ENCODE measurements at places on chromosomes 2 and 18.

- DNase-seq = no peak
Observed at GRCh38 chr18:9025091-9025838, 77.2 kb upstream of the NDUFV2 start.

GRCh38 chr2:235746257-235746934 is 252.6 kb downstream of the AGAP1 start:
- peak; percentile 53 for DNase-seq

DNA sequence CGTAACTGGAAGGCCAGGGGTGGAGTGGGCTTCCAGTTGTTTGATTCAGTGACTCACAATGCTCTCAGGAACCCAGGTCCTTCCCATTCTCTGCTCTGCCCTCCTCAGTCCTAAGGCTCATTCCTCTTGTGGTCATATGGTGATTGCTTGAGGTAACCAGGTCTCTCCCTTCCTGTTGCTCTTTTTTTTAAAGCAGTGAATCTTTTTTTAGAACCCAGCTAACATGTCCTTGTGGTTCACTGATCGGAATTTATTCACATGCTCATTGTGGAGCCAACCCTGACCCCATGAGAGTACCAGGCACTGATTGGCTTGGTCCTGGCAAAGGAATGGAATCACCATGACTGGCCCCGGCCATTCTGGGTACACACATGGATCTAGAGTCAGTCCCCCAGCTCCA is 7.4 kb downstream of the THNSL2 start:
- DNase-seq = no peak

- DNase-seq = no peak
Observed at GRCh38 chr18:289026-289425, 21.2 kb upstream of the THOC1 start.

DNA sequence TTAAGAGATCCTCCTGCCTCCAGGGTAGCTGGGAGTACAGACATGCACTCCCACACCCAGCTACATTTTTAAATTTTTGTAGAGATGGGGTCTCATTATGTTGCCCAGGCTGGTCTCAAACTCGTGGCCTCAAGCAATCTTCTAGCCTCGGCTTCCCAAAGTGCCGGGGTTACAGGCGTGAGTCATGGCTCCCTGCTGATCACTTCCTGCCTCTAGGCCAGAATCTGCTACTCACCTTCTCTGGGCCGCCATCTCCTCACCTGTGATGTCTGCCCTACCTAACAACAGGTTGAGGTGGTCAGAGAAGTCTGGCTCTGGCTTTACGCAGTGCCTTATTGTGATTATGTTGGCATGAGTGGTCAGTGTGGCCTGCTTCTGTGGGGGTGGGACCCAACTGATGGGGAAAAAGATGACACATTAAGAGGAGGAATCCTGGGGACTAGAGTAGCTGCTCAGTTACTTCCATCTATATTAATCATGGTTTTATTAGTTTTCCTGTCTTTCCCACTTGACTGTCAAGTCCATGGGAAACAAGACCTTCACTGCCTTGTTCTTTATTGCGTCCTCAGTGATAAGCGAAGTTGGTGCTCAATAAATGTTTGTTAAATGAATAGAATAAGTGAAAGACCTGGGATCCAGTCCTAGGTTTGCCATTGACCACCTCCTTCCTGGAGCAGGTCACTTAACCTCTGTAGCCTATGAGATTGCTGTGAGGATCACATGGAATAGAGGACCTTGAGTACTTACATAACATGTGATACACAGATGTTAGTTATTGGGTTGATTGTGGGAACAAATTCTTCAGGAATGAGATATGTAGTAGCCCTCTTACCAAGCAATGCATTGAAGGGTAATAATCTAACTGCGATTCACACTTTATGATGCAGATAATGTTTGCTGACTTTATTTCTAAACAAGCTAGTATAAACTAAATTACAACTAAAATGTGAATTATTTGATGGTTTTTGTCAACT is 15.7 kb downstream of the KCTD1 start:
- no peak for DNase-seq

DNA sequence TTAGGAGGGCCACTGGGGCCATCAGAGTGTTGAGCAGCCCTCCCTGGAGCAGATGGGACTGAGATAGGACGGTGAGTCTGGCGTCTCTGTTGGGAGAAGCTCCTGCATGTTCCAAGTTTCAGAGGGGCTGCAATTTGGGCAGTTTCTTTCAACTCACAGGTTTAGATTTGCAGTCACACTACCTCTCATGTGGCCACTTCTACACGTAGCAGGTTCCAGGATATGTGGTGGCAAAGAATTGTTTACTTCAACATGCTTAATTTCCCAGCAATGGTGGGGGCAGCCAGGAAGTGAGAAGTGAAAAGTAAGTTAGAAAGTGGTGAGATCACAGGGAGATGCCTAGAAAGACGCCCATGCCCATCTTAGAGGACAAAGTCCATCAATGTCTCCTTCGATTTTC is 9.3 kb downstream of the NCK2 start:
- DNase-seq = no peak

GRCh38 chr2:20617081-20617575 is 33.8 kb downstream of the HS1BP3 start:
- DNase-seq = peak; percentile 8

- DNase-seq = no peak
Observed at GRCh38 chr2:120012363-120012762, 514 bp upstream of the EPB41L5 start.

- no peak for DNase-seq
Observed at GRCh38 chr18:28905509-28905908, 728.6 kb upstream of the CDH2 start.

DNA sequence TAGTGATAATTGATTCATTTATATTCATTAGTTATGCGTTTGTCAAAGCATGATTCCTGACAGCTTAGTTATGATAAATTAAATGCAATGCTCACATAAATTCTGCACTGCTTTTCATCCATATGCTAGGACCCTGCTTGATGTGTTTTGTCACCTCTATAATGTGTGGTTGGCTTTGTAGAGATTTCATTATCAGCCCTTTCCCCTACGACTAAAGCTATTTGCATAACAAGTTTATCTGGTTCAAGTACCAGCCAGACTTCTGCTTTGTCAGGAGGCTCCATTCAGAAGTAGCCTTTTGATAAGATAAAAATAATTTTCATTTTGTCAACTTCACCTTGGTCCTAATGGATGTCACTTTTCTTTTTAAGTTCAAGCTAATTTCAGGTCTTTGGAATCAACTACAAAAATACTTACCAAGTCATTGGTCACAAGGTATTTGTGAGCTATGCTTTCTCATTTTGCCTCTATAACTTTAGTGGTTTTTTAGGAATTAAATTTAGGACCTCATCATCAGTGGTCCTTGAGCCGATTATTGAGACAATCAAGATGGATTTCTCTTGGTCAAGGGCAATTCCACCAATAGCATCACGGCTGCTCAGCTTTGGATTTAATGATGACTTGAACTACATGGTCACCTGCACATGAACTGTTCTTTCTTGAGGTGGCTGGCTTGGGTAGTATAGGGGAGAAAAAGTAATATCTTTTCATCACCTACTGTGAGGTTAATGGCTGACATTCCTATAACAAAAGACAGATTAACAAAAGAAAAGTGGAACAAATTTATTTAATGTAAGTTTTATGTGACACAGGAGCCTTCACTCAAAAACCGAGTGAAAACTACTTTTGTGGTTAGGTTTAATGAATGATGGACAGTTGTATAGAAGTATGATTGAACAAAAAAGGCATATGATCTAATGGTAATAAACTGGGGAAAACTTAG is 162.1 kb downstream of the MYO3B start:
- DNase-seq = no peak

DNA sequence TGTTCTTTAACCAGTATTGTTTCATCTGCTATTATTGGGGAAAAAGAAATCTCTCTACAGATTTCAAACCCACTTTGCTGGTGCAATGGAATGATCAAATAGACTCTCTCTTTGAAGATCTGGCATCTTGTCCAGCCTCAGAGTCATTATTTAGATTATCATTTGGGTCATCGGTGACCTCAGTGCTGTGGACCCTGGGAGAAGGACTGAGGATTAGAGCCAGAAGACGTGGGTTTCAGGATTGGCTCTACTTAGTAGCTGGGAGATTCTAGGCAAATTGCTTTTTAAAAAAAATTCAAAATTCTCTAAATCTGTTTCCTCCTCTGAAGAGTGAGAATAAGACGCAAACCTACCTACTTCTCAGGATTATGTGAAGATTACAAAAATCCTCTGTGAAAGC is 107.6 kb upstream of the CTAGE1 start:
- no peak for DNase-seq

DNA sequence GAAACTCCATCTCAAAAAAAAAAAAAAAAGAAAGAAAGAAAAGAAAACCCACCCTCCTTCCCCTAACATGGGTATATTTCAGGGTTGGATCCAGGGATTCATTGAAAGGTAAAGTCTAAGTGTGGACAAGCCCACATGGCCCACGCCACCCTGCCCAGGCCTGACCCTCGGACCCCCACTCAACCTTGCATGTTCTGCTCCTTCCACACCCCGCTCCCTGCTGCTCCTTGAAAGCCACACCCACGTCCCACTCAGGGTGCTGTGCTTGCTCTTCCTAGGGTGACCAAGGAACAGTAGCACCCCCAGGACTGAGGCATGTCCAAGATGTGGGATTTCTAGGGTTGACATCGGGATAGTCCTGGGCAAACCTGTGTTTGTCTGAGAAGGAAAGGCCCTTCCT is 172.7 kb upstream of the MYCN start:
- no peak for DNase-seq

DNA sequence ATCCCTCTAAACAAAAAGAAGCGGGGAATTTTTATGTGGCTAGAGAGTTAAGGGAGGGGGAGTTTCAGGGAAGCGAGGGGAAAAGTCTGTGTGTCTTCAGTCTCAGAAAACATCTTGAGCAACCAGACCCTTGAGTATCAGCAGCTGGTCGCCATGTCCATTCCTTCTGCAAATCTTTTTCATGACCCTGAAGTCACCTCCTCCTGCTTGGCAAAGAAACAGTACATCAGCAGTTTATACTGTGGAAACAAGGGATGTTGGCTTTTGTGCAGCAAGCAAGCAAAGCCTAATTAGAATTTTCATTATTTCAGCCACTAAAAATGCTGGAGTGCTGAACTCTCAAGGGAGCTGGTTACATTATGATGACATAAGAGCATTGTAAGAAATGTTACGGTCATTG is 187.4 kb upstream of the SLC8A1 start:
- no peak for DNase-seq

DNA sequence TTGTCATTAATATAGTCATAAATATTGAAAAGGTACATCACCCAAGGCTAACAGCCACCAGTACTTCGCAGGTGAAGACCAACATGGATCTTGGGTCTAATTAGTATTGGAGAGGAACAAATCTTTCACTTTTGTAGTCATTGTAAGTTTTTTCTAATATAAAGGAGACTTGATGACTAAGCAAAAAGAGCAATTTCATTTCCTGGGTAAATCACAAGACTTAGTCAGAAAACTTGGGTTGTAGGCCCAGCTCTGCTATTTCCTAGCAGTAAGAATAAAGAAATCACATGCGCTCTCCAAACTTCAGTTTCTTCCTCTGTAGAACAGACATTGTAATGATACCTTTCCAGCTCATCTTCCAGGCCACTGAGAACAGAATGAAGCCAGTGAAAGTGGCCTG is 40.9 kb downstream of the NRP2 start:
- no peak for DNase-seq

- peak; percentile 1 for DNase-seq
Observed at GRCh38 chr2:64479259-64480117, 25.5 kb downstream of the LGALSL start.

- no peak for DNase-seq
Observed at GRCh38 chr2:39068299-39069135, 52.3 kb downstream of the SOS1 start.

DNA sequence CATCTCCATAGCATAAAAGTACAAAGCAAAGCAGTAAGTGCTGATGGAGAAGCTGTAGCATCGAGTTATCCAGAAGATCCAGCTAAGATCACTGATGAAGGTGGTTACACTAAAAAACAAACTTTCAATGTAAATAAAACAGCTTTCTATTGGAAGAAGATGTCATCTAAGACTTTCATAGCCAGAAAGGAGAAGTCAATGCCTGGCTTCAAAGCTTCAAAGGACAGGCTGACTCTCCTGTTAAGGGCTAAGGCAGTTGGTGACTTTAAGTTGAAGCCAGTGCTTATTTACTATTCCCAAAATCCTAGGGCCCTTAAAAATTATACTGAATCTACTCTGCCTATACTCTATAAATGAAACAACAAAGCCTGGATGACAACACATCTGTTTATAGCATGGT is 44.0 kb downstream of the METTL8 start:
- DNase-seq = no peak

DNA sequence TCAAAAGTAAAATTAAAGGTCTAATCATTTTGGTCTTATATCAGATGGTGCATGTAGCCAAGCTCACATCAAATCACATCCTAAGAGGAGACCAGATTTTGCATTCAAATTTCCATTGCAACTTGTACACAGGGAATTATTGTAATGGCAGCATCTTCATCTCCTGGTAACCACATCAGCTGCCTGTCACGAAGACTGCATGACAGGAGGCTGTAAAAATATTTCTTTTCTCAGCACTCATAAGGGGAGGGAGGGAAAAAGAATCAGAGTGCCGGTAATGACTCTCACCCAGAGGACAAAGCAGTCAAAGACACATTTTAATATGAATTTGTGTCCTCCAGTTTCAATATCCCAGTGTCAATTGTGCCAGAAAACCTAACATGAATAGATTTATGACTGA is 216.7 kb downstream of the TMEM163 start:
- no peak for DNase-seq

DNA sequence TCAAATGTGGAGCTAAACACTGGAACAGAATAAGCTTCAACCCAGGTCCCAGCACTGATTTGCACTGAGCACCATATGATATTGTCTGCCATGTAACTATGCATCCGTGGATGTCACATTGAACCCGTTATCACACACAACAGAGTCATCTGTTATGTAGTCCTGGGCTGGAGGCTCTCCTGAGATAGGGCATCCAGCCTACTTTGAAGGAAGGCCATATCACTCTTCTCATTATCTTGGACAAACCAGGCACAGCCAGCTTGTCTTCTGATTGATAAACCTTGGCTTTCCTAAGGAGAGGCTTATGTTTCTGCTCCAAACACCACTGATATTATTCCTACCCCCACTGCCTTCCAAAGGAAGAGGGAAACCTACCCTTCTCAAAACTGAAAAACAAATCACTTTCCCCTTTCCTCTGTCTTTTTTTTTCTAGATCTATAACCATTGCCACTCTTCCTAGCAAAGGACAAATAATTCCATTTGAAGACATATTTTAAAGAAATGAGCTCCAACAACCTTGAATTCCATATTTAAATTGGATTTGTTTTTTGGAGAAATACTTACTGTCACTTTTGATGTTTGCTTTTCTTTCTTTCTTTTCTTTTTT is 16.4 kb downstream of the RSAD2 start:
- no peak for DNase-seq

GRCh38 chr2:35391736-35392442 is 963.7 kb upstream of the CRIM1 start:
- no peak for DNase-seq

GRCh38 chr2:201262718-201263117 is 2.4 kb downstream of the CASP8 start:
- DNase-seq = no peak

DNA sequence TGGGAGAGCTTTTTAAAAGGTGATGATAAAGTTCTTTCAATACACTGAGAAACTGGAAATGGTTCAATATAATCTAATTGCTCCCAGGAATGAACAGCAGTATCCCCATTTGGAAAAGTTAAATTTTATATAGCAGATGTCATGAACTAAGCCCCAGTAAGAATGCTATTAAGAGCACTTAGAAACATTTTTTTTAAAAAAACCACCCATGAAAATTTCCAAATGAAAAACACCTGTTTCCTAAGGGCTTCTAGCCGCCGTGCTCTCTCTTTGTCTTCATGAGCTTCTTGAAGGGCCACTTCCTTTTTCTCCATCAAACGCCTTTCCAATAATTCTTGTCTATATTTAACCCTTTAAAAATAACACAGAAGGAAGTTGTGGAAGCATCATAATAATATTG is 77.0 kb downstream of the UPP2 start:
- no peak for DNase-seq

- no peak for DNase-seq
Observed at GRCh38 chr18:61939046-61939674, 46.4 kb upstream of the RNF152 start.

All from NCI-H1092 treated with DMSO at 0.1 percent for 48 hours (cell line).